ENCODE measurements at places on chromosomes 7 and 10.

GRCh38 chr10:22429146-22429545 lies 83.8 kb downstream of the SPAG6 start:
- no peak for DNase-seq

DNA sequence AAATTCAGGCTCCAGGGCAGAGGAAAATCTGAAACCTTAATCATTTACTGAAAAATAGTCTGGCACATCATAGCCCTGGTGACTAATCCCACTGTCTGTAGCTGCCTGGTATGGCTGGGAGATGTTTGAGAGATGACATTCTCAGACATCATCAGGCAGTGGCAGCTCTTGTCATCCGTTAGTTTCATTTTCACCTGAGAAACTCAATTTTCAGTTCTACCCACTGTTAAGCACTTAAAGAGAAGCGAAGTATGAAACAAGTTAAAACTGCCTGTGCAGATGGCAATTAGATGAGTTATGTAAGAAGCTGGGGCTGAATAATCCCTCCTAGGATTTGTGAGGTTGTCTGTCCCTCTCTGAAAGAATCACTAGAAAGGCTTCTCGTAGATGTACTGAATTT lies 150.2 kb downstream of the NSUN6 start:
- DNase-seq = no peak

- no peak for DNase-seq
Observed at GRCh38 chr7:19914866-19915265, 141.4 kb upstream of the TMEM196 start.

DNA sequence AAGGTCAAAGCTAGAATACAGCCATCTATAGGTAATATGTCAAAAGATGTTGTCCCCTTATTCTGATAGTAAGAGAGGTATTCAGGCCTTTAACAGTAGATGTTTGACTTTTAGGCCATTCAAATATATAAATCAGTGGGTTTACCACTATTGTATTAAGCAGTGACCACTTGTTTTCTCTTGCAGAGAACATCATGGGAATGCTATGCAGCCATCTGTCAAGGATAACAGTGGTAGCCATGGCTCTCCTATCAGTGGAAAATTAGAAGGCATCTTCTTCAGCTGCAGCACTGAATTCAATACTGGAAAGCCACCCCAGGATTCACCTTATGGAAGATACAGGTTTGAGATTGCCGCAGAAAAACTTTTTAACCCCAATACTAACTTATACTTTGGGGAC lies 68.4 kb downstream of the PHYHIPL start:
- DNase-seq = no peak

DNA sequence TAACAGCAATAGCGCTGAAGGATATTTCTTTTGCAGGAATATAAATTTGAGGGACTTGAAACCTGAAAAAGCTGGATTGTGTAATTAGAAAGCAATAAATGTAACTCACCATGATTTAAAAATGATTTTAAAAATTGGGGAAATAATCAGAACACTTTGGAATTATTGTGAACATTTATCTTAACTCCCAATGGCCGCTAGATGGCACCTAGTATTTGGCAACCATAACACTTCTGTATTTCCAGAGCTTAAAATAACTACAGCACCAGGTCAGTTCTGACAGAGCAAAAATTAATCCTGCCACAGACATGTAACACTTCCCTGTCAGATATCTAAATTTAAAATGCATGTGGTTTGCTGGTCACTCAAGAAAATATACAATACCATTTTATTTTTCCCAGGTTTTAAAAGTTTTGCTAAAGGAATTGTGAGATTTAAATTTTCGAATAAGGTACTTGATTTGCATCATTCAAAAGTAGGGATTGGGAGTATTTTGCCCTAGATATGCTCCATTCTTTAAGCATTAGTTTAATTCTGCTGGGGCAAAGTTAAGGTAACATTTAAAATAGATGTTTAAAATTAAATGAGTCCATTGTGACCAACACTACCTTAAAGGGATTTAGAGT lies 144.5 kb downstream of the PPP1R3A start:
- peak; percentile 35 for DNase-seq

- DNase-seq = no peak
Observed at GRCh38 chr10:114649217-114649903, 8.7 kb downstream of the ABLIM1 start.

DNA sequence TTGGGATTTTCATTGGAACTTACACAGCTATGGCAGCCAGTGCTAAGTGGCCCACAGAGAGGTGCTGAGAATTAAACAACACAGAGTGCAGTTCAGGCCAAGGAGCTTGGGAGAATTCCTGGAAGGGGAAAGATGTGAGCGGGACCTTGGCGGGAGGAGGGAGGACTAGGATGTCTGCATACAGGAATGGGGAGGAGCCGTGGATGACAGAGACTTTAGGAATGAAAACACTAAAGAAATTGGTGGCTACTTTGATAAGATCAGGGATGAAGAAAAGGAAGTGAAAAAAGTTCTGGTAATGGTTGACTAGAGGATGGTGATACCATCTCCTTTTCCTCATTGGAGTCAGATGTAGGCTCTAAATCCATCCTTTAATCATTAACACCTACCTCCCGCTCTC lies 234.2 kb upstream of the FZD8 start:
- no peak for DNase-seq

GRCh38 chr10:63241841-63242281 lies 108.7 kb downstream of the NRBF2 start:
- DNase-seq = no peak

DNA sequence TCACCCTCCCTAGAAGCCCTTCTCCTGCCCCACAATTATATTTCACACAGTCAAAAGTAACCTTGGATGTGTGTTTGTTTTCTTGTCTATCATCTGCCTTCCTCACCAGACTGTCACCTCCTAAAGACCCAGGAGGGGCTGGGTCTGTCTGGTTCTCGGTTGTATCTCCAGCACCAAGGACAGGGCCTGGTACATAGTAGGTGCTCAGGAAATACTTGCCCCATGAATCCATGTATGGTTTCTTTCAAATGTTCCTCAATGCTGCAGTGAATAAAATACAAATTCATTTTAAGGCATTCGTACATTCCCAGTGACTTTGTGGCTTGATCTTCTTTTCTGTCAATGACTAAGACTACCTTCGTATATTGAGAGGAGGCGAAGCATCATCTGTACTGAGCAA lies 122.9 kb upstream of the ZNF716 start:
- DNase-seq = no peak

DNA sequence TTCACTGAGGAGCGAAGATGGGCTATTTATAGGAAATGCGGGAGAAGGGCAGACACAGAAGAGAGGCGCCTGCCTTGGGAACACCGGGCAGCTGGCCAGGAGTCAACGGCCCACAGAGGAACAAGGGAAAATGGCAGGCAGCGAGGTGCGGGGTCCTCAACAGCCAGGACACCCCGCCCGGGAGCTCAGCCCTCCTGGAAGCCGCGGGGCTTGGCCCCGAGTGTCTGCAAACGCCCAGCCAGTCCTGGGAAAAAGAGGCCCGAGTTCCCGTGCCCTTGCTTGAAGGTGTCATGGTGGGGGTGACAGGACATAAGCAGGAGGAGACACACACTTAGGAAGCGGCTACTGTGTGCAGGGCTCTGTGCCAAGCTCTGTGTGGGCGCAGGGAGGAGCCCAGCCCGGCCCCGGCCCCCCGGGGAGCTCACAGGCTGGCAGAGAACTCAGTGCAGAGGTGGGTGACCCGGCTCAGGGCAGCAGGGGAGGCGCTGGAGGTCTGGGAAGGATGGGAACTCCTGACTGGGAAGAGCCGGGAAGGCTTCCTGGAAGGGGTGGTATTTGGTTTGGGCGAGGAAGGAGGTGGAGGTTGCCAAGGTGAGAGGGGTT lies 79.9 kb downstream of the ELFN1 start:
- DNase-seq = no peak

DNA sequence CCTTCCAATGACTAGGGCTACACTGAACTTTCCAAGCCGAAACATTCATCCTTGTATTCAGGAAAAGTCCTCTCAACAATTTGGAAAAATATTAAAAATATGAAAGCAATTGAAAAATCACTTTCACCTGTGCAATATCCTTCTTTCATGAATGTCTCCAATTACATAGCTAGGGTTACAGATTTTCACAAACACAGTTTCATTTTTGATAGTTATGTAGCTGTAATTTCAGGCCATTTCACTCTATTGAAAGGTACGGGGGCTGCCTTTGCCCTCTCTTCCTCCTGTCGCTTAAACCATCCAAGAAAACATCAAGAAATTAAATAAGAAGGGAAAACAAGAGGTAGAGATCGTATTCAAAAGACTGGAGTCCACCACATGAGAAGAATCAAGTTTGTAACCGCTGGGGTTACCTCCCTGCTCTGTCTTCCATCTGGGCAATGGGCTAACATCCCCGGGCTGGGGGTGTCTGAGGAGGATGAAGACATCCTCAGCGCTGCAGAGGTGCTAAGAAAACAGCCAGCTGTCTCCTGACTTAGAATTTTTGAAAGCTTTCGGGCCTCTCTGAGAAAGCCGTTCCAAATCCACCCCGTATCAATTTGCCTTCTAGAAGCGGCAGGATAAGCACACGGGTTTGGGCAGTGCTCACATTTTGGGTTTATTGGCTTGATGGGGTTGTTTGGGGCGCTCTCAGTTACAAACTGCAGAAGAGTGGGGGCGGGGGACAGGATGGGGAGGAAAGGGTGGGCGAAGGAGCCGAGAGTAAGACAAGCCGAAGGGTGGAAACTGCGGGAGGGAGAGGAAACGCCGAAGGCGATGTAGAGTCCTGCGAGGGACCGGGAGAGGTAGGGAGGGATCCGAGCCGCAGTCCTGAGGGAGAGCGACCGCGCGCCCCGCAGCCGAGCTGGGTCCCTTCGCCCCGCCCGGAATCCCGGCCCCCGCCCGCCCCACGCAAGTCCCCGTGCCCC lies 24.3 kb upstream of the VAX1 start:
- DNase-seq = no peak

GRCh38 chr7:101170617-101171441 lies 5.5 kb upstream of the VGF start:
- DNase-seq = no peak

GRCh38 chr7:120467676-120468075 lies 194.7 kb downstream of the KCND2 start:
- DNase-seq = no peak

DNA sequence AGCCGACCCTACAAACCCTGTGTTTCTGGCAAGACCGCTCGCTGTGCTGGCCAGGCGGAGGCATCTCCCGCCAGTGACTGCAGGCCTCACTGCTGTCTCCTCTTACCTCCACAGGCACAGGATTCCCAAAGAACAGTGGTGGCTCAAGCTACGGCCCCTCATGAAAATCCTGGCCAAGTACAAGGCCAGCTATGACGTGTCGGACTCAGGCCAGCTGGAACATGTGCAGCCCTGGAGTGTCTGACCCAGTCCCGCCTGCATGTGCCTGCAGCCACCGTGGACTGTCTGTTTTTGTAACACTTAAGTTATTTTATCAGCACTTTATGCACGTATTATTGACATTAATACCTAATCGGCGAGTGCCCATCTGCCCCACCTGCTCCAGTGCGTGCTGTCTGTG lies 36.2 kb downstream of the PITRM1 start:
- no peak for DNase-seq

GRCh38 chr10:48768926-48769325 lies 84.3 kb downstream of the WDFY4 start:
- DNase-seq = no peak

GRCh38 chr7:18648849-18649758 lies 153.6 kb downstream of the HDAC9 start:
- no peak for DNase-seq

- no peak for DNase-seq
Observed at GRCh38 chr7:84841809-84842208, 345.0 kb downstream of the SEMA3D start.

GRCh38 chr7:139774376-139774775 lies 3.4 kb downstream of the HIPK2 start:
- DNase-seq = no peak

DNA sequence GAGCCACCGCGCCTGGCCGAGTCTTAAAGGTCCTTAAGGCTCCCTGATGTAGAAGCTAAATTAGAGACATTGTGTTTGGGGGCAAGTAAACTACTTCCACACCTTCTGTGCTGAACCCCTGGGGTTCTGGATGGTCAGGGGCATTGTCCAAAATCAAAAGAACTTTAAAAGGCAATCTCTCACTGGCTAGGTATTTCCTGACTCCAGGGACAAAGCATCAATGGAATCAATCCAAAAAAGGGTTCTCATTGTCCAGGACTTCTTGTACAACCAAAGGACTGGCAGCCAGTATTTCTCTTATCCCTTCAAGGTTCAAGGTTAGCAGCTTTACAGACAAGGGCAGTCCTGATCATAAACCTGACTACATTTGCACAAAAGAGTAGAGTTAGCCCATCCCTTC lies 24.0 kb downstream of the SRPK2 start:
- no peak for DNase-seq

DNA sequence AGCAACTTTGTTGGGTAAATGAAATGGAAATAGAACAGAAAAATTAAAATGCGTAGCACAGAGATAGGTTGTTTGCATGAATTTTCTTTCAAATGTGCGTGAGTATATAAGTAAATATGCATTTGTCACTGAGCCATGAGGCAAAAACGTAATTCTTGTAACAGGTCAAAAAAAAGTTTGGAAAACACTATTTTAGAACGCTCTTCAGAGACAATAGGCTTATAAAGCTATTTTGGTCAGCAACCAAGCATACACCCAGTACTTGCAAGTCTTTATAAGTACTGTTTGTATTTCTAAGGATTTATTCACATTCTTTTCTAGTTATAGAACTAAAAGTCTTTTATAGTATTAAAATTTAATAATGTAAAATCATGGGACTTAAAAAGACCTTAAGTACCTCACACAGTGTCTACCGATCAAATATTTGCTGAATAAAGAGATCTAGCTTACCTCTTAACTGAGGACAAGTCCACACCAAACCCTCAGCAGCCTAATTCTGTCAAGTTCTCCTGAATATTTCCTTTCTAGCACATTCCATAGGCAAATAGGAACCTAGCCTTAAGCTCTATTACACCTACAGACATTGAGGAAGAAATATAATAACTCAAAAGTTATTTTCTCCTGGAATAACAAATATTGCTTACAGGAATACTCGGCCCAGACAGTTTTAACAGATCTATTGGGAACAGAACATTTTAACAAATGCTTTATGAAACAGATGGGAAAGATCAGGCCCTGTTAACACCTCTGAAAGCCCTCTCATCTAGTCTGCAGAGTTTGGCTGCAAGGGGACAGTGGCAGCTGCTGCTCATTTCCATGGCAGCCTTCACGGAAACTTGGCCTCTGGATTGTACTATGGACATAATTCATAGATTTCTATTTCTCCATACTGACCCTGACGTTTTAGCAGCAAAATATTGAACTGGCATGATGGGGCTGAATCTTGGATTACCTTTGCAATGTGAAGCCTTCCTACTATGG lies 8.8 kb downstream of the CRPPA start:
- no peak for DNase-seq

DNA sequence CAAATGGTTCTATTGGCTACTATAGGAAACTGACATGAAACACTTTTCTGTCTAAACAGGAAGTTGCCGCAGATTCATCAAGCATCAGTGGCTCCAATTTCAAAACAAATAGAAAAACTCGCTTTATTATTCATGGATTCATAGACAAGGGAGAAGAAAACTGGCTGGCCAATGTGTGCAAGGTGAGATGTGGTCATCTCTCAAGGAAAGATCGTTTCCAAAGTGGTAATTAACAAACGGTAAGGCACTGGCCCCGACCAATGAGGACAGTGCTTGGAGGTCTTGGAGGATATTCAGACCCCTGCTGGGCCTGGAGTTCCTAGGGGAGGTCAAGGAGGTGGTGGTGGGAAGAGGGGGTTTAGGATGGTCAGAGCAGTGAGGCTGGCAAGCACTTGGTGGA lies 2.6 kb downstream of the PNLIP start:
- DNase-seq = no peak

All from K562 (cell line).